Metanephros (tissue), 2 donors: ENCODE measurements at places on chromosomes 13 and 19. TPM values are rescaled to one million over a fixed set of nuclear protein-coding genes. Genes with fewer than 3 reads are reported as not detected.

Gene REEP6
- total RNA-seq = 4.0 TPM

Gene UHRF1
- 29.1 TPM for total RNA-seq

Gene PCDH20
- 5.0 TPM for total RNA-seq

Gene OR7C2
- total RNA-seq = not detected

Gene MISP3
- total RNA-seq = 6.6 TPM

Gene SLC17A7
- total RNA-seq = 2.8 TPM

Gene CD33
- total RNA-seq = 3.9 TPM

Gene TEX101
- not detected for total RNA-seq

Gene WDR62
- total RNA-seq = 3.2 TPM

Gene PSG1
- total RNA-seq = not detected

Gene LGALS14
- total RNA-seq = not detected

Gene EDDM13
- total RNA-seq = not detected

Gene SUPT5H
- 57.6 TPM for total RNA-seq

Gene PVR
- total RNA-seq = 51.9 TPM

Gene RXFP2
- total RNA-seq = 0.41 TPM

Gene PRKCG
- total RNA-seq = 1.4 TPM

Gene C1QTNF9B
- total RNA-seq = not detected

Gene ADPRHL1
- total RNA-seq = 20.1 TPM

Gene POLR1D
- total RNA-seq = 76.9 TPM

Gene PRTN3
- total RNA-seq = 93.5 TPM

Gene SYNGR4
- not detected for total RNA-seq

Gene OR7A5
- not detected for total RNA-seq

Gene GNA15
- 4.7 TPM for total RNA-seq

Gene DMKN
- total RNA-seq = 47.1 TPM

Gene CEP89
- total RNA-seq = 15.2 TPM

Gene ZDHHC20
- total RNA-seq = 51.6 TPM

Gene PRDX2
- 324 TPM for total RNA-seq

Gene BBC3
- 4.6 TPM for total RNA-seq

Gene ARHGAP45
- total RNA-seq = 24.3 TPM

Gene CDC37
- total RNA-seq = 98.3 TPM

Gene ZNF557
- 13.8 TPM for total RNA-seq

Gene ACP7
- 0.23 TPM for total RNA-seq

Gene CYP2F1
- not detected for total RNA-seq

Gene SYT5
- total RNA-seq = not detected

Gene PABPC3
- total RNA-seq = 0.23 TPM

Gene MYH14
- 33.0 TPM for total RNA-seq

Gene MYO1F
- 20.0 TPM for total RNA-seq

Gene METTL21C
- 0.82 TPM for total RNA-seq

Gene DBP
- 17.2 TPM for total RNA-seq

Gene ATP5F1D
- total RNA-seq = 73.6 TPM

Gene FFAR1
- total RNA-seq = 0.23 TPM

Gene CEACAM20
- not detected for total RNA-seq

Gene DCT
- total RNA-seq = 0.41 TPM

Gene KLF16
- total RNA-seq = 9.1 TPM

Gene SAMD1
- 39.5 TPM for total RNA-seq

Gene SIGLEC8
- total RNA-seq = 0.06 TPM

Gene FBXO27
- total RNA-seq = 2.7 TPM

Gene LYL1
- total RNA-seq = 24.1 TPM

Gene TPTE2
- total RNA-seq = not detected

Gene TTC9B
- total RNA-seq = not detected

Gene PSG5
- not detected for total RNA-seq

Gene SACS
- 35.4 TPM for total RNA-seq

Gene ZNF177
- 7.1 TPM for total RNA-seq

Gene NECTIN2
- total RNA-seq = 119 TPM
